ENCODE measurements at places on chromosomes 12 and 14.

- no peak for DNase-seq
Measured at GRCh38 chr14:75459099-75459741, 31.4 kb downstream of the JDP2 start.

- DNase-seq = no peak
Measured at GRCh38 chr12:102031852-102032251, 29.9 kb downstream of the WASHC3 start.

GRCh38 chr14:104973385-104974145 is 4.6 kb downstream of the AHNAK2 start:
- peak; percentile 97 for DNase-seq

GRCh38 chr14:73231981-73232851 is 5.1 kb upstream of the PAPLN start:
- DNase-seq = no peak

DNA sequence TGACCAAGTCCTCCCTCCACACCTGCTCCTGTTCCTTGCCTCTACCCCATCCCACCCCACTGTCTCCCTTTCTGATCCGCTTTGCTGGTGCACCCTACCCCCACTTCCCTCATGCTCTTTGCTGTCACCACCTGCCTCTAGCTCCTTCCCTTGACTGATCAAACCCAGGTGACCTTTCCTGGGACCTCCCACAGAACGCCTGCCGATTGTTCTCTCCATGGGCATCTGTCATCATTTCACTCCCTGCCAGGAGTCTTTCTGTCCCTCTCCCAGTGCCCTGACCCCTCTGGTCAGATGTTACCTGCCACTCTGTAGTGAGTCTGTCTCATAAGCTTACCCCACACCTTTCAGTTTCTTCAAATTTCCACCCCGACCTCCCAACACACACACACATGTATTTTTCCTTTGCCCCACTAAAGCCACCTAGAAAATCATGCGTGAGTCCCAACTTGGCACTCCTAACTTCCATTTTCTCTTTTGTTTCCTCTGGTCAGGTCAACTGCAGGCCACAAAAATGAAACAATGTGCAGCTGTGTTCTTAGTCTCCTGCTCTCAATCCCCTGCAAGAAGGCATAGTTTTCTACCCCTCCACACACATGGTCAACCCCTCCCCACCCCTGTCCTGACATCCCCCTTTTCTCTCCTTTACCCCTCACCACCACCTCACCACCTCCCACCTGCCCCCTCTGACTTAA is 229.8 kb downstream of the DPF3 start:
- DNase-seq = no peak
